ENCODE measurements at places on chromosomes 4 and X.

- DNase-seq: no peak
Observed at GRCh38 chr4:118417325-118417724, 64.5 kb upstream of the PRSS12 start.

DNA sequence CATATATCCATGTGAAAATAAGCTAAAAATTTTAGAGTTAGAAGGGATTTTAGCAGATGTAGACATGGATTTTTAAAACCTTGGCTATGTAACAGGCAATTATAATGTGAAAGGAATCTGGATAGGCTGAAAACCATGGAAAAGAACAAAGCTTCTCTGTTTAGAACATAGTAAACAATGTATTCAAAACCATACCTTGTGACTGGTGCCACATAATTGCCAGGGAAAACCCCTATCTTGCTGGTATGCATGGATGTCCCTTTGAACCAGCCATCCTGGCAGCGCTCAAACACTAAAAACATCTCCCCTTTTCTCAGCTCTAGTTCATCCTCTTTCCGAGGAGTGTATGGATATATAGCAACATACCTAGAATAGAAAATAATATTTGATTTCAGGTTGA, 110.6 kb upstream of the CBR4 start:
- no peak for DNase-seq

DNA sequence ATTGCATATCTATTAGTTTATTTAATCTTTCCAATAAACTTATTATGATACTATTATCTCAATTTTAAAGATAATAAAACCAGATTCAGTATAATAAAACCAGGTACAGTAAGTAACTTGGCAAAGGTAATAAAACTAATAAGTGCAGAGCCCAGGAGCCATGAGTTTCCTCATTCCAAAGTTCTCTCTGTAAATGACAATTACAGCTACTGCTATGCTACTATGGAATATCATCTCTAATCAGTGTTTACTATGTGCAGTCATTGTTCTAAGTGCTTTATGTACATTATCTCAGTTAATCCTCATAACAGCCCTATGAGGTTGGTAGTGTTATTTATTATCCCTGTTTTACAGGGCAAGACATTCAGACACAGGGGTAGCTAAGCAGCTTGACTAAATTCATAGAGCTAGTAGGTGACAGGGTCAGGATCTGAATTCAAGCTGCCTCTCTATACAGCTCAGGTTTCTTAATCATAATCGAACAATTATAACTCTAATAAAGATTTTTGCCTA, 285.0 kb upstream of the PITX2 start:
- no peak for DNase-seq

DNA sequence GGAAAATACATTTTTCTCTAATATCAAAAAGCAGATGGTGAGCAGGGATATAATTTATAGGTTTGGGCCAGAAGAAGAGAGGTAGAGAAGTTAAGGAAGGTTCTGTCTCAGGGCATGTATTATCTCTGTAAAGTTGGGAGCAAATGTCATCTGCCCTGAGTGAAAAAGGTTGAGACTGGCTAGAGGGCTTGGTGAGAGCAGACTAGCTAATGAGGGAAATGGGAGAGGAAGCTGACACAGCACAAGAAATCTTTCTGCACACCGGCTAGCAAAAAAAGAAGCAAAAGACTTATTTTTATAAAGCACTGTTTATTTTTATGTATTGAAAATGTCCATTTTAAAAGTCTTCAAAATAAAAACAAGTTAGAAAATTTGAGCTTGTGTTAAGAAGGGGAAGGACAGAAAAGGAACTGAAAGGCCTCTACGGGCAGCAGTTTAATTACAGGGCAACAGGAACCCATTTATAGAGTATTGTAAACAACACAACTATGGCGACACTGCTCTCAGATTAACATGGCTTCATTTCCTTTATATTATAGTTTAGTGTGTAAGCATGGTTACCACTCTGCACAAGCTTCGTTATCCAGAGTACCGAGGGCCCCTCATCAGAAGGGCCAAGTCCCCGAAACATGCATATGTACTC, 17.4 kb downstream of the CD40LG start:
- no peak for DNase-seq

DNA sequence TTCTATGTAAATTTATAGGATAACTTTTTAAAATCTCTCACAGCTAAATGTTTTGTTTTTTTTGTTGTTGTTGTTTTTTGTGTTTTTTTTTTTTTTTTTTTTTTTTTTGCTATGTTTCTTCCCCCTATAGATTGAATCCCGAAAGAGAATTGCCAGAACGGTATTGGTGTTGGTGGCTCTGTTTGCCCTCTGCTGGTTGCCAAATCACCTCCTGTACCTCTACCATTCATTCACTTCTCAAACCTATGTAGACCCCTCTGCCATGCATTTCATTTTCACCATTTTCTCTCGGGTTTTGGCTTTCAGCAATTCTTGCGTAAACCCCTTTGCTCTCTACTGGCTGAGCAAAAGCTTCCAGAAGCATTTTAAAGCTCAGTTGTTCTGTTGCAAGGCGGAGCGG, 4.1 kb downstream of the BRS3 start:
- no peak for DNase-seq

GRCh38 chr4:88439161-88439760, 17.7 kb upstream of the HERC5 start:
- DNase-seq: no peak

- no peak for DNase-seq
Observed at GRCh38 chrX:111854556-111855490, 21.2 kb upstream of the TRPC5OS start.

GRCh38 chrX:19179389-19179788, 57.1 kb upstream of the ADGRG2 start:
- DNase-seq: no peak

- DNase-seq: no peak
Observed at GRCh38 chr4:3634281-3634857, 102.1 kb upstream of the LRPAP1 start.

GRCh38 chr4:89283226-89284009, 24.2 kb downstream of the GPRIN3 start:
- no peak for DNase-seq

DNA sequence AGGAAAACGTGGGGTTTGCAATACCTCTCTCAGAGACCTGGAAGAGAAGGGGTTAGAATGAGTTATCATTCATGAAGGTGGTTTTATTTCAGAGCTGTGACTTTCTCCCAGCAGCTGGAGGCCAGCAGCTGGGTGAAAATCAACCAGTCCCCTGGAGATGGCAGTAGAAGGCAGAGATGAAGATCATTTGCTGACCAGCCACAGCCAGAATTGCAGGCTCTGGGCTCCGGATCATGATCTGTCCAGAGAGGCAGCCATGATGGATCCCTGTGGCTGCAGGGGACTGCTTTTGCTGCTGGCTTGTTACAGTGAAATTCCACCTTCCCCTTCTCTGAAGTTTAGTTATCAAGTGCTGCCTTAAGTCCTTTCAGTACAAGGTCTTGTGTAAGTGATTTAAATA, 46.9 kb upstream of the TAB3 start:
- DNase-seq: no peak

GRCh38 chrX:53288189-53288588, 6.8 kb upstream of the IQSEC2 start:
- peak; percentile 15 for DNase-seq

- peak; percentile 58 for DNase-seq
Observed at GRCh38 chrX:154051201-154051810, 31.6 kb upstream of the IRAK1 start.

GRCh38 chrX:41084893-41085511, at the start of gene USP9X:
Gene USP9X, plus strand, starts transcription at chrX:41085445. Its CDS starts 38,184 bp downstream, at chrX:41123629.
- DNase-seq: peak; percentile 79

- no peak for DNase-seq
Observed at GRCh38 chrX:349702-350101, 31.1 kb upstream of the GTPBP6 start.

- DNase-seq: no peak
Observed at GRCh38 chrX:152641256-152641875, 3.7 kb downstream of the GABRQ start.

DNA sequence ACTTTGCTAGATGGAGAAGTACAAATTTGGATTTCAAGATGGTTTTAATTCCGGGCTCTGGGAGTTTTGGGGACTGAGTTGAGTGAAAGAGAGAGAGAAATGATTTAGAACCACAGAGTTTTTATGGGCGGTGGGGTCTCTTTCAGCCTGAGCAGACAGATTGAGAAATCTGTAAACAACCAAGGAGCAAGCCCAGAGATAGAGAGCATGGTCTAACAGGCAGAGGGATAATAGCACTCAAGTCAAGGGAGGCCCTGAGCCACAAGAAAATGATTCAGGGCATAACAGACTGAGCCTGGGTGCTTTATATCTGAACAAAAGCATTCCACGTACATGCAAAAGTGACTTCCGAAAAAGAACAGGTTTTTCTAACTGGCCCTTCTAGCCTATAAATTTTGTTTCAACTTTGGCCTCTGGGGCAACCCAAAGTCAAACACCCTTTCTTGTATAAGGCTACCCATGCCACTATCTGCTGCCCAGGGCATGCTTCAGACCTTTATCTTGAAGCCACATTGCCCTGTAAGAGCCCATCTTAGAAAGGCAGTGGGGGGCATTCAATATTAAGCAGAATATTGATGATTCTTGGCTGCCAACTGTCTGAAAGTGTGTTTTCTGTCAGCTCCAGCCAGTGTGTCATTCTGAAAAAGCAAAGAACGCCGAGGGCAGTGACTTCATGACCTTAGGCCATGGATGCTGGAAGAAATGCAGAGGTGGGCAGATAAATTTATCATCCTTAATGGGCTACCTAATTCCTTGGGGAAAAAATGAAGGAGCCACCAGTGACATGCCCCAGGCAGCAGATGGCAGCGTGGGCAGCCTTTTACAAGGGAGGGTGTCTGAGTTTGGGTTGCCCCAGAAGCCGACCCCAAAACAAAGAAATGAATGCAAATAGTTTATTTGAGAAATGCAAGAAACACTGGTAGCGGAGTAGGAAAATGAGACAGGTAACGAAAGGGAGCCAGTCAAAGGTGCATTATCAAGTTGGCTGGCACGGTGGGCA, 637.6 kb downstream of the MID1IP1 start:
- DNase-seq: no peak

- no peak for DNase-seq
Observed at GRCh38 chrX:154040863-154041262, 21.2 kb upstream of the IRAK1 start.

DNA sequence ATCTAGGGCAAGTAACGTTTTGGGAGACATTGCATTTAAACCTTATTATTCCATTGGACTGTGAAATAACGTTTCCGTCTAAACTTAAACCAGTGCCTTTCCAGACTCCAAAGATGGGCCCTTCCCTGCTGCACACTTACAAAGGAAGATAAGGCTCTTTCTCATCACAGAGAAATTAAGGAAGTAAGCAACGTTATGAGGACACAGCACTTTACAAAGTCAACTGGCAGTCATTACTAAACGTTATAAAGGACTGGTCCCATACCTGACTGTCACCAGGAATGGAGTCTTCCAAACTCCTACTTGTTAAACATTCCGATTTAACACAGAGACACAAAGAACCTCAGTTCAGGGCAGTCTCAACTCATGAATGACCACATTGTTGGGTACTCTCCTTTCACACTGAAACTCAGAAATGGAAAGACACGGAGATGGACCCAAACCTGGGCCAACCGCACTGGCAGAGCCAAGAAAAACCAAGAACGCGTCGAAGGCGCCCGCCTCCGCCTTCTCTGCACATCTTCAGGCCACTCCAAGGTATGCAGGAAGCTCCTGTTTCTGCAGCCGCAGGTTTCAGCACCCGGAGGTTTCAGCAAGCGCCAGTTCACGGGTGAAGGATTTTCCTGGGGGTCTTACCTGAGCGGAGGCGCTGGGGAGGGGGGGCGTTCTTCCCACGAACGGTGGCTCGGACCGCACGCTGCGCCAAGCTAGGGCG, 670 bp downstream of the PAPSS1 start:
- no peak for DNase-seq

All from substantia nigra (tissue), 51 donors.